ENCODE measurements at places on chromosomes 4 and X. TPM values are rescaled to one million over a fixed set of nuclear protein-coding genes. Genes with fewer than 3 reads are reported as not detected.

- H3K4me1 ChIP-seq: peaks cover 11% of the 10 kb centered on the region
- H3K4me3 ChIP-seq: no peak overlapping the region
- no peak overlapping the region for H3K27ac ChIP-seq
- H3K27me3 ChIP-seq: no peaks in the 10 kb centered on the region
- H3K36me3 ChIP-seq: peaks cover 3% of the 10 kb centered on the region
These were observed 354.7 kb upstream of the SLC7A11 start for GRCh38 chr4:138596896-138597295.

- no peaks in the 10 kb centered on the region for H3K27me3 ChIP-seq
- H3K4me3 ChIP-seq: no peak overlapping the region
- no peak for DNase-seq
- peaks cover 15% of the 10 kb centered on the region for H3K36me3 ChIP-seq
- H3K4me1 ChIP-seq: peaks cover 35% of the 10 kb centered on the region
- H3K27ac ChIP-seq: peak overlapping the region; percentile 52
These were observed 155.3 kb downstream of the COL25A1 start for GRCh38 chr4:109147135-109147534.

UGT2A1 gene
- total RNA-seq: not detected

DNA sequence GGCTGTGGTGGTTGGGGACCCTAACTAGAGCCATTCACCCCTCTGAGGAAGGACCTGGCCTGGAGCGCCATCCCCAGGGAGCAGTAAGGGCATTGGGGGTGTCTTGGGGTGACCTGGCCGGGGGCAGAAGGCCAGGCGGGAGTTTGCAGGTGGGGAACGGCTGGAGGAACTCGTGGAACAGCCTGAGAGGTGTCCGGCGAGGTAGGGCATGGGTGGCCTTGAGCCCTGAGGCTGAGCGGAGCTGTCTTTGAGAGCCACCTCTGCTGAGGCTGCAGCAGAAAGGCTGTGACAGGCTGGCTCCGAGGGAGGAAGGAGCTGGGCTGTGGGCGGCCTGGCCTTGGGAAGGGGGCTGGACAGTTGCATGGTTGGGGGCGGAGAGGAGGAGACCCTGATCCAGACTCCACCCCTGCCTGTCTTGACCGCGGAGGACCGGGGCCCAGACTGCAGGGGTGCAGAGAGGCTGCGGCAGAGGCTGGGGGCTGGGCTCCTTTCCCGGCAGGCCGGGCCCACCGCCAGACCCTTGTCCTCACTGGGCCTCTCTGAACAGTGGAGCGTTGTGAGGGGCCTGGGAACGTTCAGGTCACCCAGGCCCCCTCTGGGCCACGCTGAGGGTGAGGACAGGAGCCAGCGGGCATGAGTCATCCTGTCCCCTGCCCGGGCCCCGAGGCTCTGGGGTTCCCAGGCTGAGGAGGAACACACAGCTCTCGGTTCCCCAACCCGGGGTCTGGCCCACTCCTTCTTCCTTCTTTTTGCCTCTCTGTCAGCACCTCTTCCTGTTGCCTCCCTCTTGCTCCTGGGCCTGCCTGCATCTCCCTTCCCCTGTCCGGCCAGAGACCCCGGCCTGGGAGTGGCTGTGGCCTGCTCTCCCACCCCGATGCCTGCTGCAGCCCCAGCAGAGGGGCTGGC lies 8.1 kb downstream of the SH3BP2 start:
- peak overlapping the region; percentile 54 for H3K4me3 ChIP-seq
- H3K27me3 ChIP-seq: no peaks in the 10 kb centered on the region
- H3K36me3 ChIP-seq: no peaks in the 10 kb centered on the region
- H3K27ac ChIP-seq: peak overlapping the region; percentile 96
- peak; percentile 52 for DNase-seq
- peaks cover 13% of the 10 kb centered on the region for H3K4me1 ChIP-seq

Data from neural crest cell (in vitro differentiated cells).